NCI-H187 treated with DMSO at 0.1 percent for 48 hours (cell line): ENCODE measurements at places on chromosomes 6 and 20.

DNA sequence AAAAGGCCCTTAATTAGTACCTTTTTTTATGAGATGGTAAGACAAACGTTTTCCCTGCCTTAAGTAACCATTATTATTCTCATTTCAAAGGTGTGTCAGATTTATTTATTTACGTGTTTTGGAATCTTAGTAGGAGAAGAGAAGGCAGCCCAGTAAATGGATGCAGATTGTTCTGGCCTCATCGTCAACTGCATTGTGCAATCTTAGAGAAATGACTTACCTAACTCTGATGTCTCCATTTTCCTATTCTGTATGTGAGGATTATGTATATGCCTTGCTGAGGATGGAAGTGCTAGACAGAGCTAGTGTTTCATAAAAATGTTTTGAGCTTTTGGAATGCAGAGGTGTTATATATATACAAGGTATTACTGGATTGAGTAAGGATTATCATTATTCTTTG lies 97.0 kb upstream of the JAG1 start:
- no peak for DNase-seq

GRCh38 chr6:37607944-37608343 lies 89.7 kb downstream of the MDGA1 start:
- DNase-seq: no peak

GRCh38 chr6:148971031-148971927 lies 224.4 kb downstream of the UST start:
- no peak for DNase-seq

GRCh38 chr6:19873031-19873430 lies 35.9 kb downstream of the ID4 start:
- no peak for DNase-seq

GRCh38 chr20:36521526-36521925 lies 19.8 kb upstream of the MYL9 start:
- DNase-seq: no peak

DNA sequence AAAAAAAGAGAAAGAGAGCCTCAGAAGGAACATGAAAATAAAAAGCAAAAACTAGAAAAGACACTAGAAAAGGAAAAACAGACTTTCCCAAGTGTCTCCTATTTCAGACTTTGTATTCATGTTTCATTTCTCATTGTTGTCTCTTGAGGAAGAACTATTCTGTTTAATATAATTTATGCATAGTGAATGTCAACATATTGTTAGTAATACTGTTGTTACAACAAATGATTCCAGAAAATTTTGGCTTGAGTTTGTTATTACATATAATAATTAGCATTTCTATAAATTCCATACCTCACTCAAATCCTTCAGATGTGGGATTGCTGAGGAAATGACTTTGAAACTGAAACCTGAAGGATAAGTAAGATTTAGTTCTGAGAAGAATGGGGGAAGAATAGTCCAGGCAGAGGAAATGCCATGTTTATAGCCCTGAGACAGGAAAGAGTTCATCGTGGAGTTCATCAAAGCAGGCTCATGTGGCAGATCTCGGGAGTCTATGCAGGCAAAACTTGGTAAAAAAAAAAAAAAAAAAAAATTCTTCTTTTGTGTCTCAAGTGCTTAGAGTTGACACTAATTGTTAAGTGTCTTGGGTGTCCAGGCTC lies 53.1 kb upstream of the EIF2S2 start:
- no peak for DNase-seq

DNA sequence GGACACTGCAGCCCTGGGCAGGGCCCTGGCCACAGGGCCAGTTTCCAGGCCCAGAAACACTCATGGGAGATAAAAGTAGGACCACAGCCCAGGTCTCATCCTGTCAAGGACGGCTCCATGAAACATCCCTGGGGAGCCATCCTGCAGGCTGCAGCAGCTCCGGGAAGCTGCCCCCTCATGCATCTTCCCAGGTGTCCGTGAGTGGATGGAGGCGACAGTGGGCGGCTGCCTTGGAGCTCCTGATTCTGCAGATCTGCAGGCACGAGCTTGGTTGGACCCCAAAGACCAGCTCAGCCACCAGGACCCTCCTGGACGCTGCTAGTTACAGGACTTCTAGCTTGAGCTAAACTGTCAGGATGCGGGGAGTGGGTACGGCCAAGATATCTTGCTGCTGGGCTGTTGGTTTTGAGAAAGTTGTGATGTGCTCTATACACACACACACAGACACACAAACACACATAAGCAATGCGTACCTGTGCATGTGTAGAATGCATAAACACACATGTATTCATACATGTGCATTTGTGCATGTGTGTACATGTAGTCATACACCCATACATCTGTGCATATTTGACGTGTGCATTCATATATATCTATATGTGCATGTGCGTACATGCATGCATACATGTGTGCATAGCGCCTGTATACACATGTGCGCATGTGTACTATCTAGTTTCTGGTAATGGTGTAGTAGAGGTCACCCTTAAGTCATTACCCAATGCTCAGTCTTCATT lies 297.8 kb downstream of the TAF4 start:
- no peak for DNase-seq

DNA sequence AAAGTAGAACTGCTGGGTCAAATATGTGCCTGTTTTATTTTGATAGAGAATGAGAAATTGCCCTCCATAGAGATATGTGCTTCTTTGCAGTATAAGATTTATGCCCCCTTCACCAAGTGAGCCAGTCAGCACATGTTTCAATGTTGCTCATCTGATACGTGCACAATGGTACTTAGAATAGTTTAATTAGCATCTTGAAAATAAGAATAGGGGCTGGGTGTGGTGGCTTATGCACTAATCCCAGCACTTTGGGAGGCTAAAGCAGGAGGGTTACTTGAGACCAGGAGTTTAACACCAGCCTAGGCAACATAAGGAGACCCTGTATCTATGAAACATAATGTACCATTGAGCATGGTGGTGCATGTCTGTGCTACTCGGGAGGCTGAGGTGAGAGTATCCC lies 20.3 kb upstream of the C20orf204 start:
- no peak for DNase-seq

DNA sequence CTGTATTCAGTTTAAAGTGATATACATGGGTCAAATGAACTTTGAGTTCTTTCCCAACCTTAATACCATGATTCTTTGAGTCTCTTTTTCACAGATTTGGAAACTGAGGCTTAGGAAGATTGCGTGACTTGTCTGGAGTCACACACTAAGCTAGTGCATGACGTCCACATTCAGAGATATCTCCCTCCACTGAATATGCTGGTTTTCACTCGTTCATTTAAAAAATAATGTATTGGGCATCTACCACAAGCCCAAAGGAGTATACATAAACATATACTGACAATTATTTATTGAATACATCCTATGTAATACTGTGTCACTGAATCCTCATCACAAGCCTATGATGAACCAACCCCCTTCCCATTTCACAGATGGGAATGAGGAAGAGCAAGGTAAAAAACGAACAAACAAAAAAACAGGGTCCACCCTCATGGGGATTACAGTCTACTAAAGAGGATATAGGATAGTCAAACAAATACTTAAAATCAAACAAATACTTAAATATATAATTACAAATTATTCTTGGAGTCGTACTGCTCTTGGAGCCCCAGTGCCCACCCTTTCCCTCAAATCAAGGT lies 611 bp upstream of the TM9SF4 start:
- no peak for DNase-seq

DNA sequence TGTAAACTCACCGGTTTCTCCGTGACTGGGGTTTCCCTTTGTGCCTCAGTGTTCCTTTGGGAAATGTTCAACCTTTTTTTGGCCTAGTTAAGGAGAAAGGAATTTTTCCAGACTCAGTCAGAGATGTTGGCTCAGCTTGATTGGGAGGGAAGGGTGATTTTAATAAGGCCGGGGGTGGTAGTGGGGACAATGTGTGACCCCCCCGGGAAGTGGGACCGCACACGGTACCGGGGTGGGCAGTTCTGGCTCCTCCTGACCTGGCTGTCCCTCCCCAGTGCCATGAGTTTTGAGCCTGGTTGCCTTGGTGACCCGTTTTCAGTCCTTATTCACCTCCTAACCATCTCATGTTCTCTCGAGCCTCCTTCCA lies 132.7 kb downstream of the SNX5 start:
- no peak for DNase-seq

DNA sequence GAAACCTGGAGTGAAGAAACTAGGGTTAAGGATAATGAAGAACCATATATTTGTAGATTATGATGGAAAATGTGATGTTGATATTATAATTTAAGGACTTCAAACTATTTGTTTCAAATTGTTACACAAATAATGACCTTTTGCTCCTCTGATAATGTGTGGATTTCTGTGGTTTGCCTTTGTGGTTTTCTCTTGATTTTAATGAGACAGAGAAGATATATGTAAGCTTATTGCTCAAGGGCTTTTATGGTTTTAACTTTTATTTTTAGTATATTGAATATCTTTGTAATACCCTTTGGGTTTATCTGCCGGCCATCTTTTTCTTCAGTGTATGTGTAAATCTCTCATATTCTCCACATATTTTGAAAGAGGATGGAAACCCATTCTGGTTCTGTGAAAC lies 362.3 kb downstream of the RIMS1 start:
- DNase-seq: no peak

DNA sequence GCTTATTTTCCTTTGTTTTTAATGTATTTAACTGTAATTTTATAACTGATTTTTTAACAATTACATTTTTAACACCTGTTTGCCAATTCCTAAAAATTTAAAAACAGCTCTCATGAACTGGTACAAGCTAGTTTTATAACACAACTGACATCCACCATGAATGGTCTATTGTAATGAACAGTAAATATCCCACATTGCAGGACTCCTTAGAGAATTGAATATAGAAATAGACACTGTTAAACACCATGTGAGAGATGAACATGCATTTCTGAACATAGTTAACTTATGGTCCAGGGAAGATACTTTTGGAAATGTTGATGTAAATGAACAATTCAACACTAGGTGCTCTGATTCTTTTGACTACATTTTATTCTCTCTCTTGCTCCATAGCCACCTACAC lies 195.1 kb upstream of the GMDS start:
- no peak for DNase-seq

DNA sequence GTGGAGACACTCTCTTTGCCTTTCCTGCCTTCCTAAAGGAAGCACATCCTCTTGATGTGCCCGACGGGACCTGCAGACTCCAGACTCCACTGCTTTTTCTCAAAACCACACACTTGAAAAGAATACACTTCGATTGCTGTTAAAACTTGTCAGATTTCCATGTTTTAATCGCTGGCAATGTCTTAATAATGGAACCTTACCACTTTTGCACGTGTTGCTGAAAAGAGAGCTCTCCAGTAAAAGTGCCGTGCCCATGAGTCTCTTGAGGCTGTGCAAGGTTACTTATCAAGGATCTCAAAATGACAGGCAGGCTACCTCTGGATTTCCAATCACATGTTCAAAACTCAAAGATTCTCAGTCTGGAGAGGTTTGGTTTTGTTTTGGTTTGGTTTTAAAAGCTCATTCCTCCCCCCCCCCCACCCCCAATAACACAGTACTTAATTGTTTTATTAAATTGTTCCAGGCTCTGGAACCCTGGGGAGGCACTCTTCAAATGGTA lies 12.0 kb upstream of the TFAP2A start:
- no peak for DNase-seq

DNA sequence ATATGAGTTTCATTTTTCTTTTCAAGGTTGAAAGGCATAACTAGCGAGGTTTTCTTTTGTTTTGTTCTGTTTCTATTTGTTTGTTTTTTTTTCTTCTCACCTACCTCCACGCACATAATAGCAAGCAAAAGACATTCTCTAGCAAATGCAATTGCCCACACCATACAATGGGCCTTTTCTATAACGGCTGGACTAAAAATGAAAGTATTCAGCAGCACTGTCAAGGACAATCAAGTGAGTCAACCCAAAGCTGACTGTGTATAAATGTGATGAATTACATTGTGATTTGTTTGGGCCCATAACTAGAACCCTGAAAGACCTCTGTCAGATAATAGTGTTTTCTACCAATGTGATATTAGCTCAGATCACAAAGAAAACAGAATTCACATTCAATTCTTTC lies 496.7 kb downstream of the RNF144B start:
- DNase-seq: no peak

DNA sequence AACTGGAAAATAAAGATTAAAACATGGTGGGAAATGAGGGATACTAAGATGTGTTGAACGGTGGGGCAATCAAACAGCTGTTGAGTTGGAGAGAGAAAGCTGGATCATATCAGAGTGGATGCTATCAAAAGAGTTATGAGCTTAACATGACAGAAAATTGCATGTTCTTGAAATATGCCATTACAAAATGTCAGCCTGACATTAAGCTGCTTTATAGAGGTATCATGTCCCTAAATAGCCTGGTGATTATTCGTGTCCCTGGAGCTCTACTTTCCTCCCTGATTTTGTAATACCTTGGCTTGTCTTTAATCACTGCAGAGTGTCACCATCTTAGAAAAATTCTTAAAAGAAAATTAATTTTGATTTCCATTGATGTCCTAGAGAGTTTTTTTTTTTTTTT lies 223.1 kb downstream of the PHF3 start:
- no peak for DNase-seq

DNA sequence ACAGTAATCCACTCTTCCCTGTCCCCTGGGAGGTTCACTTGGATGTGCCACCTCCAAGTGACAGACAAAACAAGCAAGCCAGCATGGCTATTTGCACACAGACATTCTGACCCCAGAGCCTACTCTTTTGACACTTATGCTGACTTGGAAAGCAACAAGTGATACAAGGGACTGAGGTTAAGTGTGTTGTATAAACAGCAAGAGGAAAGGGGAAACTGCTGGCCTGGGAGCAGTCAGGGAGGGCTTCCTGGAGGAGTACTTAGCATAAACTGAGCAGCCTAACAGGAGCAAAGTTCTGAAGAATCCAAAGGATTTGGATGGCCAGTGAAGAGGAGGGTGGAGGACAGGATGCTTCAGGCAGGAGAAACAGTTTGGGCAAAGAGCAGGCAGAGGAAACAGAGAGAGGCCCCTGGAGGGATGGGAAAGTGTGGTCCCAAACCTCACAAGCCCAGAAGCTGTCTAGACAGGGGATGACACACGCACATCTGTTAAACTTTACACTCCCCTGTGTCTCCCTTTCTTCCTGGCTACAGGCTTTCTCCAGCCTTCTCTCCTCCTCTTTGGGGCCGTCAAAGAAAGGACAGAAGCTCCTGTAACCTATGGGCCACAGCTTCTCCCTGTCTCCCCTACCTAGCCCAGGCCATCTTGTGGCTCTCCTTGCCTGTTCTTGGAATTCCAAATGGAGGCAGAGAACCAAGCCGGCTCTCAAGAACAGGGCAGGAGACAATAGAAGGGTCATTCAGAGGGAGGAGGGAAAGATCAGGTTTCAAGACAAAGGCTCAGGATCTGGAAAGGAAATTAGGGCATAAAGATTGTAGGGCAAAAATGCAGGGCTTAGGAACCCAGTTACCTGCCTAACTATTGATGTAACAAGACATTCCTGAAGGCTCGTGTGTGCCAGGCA lies 19.3 kb downstream of the SULF2 start:
- DNase-seq: no peak

DNA sequence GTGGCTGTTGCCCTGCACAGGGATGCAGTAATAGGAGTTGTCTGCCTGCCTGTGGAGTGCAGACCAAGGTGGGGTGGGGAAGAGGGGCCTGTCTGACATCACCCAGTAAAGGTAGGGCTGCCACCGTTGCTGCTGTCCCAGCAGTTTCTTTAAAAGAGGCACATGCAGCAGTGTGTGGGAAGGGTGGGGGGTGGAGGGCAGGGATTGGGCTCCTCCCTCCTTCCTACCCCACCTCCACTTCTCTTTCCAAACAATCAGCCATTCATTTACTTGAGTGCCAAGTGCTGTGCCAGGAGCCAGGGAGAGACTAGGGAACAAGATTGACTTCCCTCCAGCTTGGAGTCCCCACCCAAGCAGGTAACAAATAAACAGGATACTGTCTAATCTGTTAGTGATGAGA lies 66.8 kb upstream of the MYL9 start:
- no peak for DNase-seq
